ENCODE measurements at places on chromosomes 12 and 14.
A peak's percentile ranks its signal among the peaks of the same experiment; 100 is the strongest.

- DNase-seq, result no peak
Measured at GRCh38 chr12:78181544-78182162, 351.0 kb downstream of the NAV3 start.

DNA sequence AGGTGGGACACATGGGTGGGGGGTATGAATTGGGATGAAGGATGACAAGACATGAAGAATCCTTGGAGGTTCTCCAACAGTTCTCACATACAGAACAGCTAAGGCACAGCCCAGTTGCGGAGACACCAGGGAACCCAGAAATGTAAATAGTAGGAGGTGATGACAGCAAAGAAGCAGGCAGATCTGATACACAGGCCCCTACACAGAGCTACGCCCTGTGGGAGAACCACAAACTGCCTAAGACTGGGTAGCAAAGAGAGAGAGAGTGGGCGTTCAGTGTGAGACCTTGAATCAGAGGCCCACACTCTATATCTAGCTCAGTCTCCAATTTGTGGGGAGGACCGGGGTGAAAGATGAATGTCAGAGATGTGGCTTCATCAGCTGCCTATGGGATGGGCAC, 9.5 kb upstream of the NUMB start:
- DNase-seq, result no peak

DNA sequence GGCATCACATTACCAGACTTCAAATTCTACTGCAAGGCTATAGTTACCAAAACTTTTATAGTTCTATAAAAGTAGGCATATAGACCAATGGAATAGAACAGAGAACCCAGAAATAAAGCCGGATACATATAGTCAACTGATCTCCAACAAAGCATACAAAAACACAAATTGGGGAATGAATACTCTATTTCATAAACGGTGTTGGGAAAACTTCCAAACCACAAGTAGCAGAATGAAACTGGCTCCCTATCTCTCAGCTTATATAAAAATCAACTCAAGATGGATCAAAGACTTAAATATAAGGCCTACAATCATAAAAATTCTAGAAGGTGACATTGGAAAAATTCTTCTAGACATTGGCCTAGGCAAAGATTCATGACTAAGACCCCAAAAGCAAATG, 187.9 kb upstream of the PLXNC1 start:
- DNase-seq, result no peak

DNA sequence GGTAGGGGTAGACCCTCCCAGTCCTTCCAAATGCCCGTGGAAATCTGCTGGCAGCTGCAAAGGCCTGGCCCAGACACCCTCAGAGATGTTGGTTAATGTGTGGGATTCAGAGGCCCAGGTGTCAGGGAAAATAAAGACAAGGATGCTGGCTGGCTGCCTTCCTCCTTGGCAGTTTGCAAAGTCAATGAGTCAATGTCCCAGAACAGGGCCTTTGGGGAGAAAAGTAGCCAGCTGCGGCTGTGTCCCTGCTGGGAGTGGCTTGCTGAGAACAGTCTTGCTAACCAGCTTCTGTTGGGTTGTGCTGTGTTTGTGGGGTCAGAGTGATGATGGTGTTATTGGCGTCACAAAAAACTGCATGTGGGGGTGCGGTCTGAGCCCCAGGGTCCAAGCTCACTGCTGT, 29.2 kb downstream of the GLRX5 start:
- DNase-seq, result no peak

DNA sequence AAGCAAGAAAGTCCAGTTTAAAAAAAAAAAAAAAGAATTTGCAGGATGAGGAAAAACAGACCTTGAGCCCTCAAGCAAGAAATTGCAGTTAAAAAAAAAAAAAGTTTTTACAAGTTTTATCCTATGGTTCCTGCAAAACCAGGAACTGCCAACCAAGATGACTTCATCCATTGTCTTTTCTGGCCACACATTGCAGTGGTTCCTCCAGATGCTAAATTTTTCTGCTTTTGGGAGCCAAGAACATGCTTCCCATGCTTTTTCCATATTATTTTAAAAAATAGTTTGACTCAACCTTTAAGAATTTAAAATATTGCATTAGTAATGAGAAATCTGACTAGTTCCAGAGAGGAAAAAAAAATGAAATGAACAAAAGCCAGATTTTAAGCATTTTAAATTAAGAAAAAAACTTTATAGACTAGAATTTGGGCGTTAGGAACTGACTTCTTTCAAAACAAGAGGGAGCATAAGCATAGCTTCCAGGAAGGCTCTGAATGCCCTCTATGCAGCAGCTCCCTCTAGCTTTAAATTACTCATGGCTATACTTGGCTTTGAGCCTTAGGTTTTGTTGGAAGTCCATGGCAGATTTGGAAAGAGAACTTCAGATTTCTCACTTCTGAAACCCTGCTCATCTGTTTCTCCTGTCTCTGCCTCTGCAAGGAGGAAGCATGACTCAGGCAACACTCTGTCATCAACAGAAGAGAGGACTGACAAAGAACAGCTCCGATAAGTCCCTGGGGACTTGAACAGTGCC, 124.5 kb downstream of the GPR65 start:
- DNase-seq, result no peak

DNA sequence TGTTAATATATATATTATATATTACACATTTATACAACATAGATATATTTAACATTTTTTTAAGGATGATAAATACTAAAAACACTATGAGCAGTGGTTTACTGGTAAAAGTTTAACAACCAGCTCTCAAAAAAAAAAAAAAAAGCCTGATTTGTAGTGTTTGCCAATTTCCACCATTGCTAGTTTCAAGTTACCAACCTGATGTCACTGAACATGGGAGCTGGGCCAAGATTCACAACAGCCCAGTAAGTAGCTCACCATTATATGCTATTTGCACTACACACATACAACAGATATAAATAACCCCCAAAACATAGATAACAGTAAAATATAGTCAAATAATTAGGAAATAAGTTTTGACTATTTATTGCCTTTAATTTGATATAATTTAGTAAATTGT, 28.9 kb upstream of the TMX1 start:
- no peak for DNase-seq

DNA sequence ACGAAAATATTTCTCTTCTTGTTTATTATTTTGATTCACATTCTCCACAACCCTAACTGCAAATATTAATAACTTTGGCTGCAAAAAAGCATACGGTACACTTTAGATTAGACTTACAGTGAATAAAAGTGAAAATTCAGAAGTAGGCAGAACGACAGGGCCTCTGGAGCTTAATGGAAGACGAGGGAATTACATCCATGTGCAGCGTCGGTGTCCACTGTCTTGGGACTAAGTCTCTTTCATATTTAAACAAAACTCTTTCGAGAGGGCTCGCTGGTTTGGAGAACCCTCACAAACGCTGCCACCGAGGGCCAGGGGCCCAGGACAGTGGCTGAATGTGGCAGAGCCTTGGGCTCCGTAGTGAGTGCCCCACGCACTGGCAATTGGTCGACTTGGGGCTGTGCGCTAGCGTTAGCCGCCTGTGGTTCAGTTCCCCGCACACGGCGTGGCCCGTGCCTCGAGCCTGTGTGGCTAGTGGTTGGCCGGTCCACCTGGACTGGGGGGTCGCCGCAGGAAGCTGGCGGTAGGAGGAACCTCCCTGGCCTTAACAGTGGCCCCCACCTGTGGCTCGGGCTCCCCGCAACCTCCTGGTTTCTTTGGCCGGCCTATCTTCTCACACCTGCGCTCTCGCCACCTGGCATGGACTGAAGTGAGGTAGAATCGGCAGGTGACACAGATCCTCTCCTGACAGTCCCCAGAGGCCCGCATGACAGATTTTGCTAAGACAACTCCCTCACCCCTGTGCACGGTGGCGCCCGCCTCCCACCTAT, 739 bp upstream of the PAX9 start:
- DNase-seq, result no peak

DNA sequence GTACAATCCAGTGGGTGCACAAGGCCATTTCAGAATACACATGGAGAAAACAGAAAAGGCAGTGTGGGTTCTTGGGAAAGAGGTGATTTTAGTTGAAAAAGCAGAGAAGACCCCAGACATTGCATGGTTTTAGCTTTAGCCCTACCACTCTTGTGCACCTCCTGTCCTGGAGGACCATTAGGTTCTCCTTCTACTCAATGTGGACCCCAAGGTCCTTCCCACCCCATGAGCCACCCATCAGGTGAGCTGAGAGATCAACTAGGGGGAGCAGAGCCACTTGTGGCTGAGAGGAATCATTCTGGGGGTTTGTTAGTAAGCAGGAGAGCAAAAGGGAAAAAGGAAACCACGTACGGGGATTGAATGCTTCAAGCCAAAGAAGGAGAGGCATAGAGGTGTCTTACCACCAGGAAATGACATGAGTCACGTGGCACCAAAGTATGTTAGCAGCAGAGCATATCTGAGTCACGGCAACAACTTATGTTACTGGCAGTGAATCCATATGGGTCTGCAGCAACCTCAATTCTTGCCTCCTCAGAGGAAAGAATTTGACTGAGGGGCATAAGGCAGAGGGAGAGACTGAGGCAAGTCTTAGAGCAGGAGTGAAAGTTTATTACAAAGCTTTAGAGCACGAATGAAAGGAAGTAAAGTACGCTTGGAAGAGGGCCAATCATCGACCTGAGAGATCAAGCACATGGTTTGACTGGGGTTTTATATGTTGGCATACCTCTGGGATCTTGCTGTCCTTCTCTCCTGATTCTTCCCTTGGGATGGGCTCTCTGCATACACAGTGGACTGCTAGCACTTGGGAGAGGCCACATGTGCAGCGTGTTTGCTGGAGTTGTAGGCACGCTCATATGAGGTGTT, 73.9 kb downstream of the HSD17B6 start:
- peak; percentile 2 for DNase-seq

DNA sequence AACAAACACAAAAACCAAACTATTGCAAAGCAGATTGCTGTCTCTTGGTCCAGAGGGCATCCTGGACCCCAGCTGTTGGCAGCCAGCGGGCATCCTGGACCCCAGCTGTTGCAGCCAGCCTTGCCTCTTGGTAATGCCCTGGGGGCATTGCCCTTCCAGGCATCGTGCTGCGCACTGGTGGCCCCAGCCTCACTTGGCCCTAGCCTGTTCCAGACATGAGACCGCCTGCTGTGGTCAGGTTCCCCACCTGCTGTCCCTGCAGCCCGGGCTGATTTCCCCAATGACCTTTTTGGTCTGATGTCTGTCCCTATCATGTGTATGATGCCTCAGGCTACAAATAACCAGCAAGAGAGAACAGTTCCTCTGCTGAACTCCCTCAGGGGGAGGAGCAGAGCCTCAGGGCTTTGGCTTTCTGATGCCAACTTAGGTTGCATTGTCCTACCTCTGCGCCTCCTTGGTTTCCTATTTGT, 20.8 kb downstream of the MLXIP start:
- no peak for DNase-seq

DNA sequence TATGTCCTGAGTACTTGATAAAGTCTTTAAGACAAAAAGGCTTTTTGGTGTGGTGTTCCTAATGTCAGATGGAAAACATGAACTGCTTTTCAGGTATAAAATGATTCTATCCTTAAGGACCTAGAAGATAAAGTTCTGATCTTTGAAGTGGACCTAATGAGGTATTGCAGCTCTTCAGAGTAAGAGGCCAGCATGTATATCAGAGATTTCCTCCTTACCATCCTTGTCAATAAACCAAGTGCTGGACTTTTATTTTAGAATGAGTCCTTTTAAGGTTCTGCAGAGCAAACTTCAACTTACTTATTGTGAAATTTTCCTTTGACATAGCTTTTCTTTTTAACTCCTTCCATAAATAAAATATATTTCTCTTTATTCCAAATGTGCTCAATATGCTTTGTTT, 50.1 kb downstream of the UNC79 start:
- DNase-seq, result no peak

- no peak for DNase-seq
Measured at GRCh38 chr14:55254581-55254980, 16.6 kb upstream of the FBXO34 start.

DNA sequence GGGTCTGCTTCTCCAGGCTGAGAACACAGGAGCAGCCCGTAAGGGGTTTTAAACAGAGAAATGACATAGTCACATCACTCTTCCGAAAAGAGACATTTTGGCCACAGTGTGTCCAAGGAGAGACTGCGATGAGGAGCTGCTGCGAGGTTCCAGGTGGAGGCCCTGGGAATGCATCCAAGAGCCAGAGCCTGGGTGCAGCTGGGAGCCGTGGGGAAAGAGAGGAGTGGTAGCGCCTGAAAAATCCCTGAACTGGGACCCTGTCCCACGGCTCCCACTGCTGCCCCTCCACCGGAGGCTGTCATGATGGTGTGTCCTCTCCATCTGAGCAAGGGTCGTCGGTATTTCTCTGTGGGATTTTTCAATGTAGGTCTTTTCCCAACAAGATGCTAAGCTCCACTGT, 146.9 kb downstream of the BCL11B start:
- DNase-seq, result no peak

- no peak for DNase-seq
Measured at GRCh38 chr12:57641699-57642442, 8.9 kb upstream of the B4GALNT1 start.

GRCh38 chr14:54692284-54692772, 125.4 kb downstream of the SAMD4A start:
- DNase-seq, result no peak

DNA sequence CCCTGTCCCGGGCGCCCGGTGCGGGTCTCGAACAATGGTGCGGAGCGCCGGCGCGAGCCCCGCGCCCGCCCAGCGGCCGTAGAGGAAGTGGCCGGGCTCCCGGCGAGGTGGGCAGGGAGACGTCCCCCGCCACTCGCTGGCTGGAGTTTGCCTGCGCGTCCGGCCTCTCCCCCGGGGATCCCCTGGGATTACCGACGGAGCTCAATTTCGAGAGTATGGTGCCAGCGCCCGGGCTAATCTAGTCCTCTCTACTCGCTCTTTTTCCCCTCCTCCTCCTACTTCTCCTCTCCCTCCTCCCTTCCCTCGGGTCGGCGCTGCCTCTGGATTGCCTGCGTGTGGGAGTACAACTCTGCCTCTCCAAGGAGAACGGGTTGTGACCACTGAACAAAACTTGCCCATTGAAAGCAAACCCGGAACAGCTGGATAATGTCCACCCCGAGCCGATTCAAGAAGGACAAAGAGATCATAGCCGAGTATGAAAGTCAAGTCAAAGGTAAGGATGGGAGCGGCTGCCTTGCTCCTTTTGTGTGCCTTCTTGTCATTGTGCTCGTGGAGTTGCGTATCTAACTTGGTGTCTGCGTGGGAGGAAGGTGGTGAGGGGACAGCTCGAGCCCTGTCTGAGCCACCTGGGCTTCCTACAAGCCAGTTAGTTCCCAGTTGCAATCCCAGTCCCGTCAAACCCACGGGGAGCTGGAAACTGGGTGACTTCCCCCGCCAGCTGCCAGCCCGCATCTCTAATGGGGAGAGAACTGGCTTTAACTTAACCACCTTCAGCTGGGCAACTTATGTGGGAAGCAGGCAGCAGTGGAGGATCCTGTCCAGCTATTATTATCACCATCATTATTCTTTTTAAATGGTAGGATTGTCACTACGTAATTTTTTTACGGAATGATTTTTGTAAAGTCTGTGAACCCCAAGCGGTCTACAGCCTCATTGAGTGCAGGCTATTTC, at the start of gene SRGAP1:
SRGAP1 (plus strand) TSS at position 310 of the 951 bp plus-strand sequence; CDS start at position 427, 117 bp downstream.
- no peak for DNase-seq

GRCh38 chr12:46818642-46819041, 7.2 kb downstream of the SLC38A4 start:
- no peak for DNase-seq

- DNase-seq, result no peak
Measured at GRCh38 chr12:114287821-114288525, 118.0 kb downstream of the TBX5 start.

Measured in activated T-helper 1 cell treated with anti-CD3 and anti-CD28 coated beads, Interleukin-2, amount 50 U/mL, for 16 hours (primary cell).